ENCODE measurements at places on chromosomes 7 and 10.

DNA sequence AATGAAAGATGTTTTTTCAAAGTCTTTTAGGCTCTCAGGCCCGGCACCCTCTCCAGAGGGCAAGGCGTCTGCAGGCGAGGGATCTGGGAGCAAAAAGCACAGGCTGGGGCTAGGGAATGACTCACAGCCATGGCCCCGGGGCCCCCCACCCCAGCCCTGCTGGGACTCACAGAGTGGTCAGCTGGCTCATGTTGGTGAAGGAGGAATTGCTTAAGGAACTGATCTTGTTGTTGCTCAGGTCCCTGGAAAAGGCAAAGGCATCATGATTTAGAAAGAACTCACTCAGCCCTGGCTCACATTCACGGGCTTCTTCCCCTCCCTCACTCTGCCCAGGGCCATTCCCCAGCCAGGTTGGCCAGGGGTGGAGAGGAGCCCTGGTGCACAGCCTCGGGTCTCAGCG, 151.5 kb downstream of the SLIT1 start:
- DNase-seq = no peak

DNA sequence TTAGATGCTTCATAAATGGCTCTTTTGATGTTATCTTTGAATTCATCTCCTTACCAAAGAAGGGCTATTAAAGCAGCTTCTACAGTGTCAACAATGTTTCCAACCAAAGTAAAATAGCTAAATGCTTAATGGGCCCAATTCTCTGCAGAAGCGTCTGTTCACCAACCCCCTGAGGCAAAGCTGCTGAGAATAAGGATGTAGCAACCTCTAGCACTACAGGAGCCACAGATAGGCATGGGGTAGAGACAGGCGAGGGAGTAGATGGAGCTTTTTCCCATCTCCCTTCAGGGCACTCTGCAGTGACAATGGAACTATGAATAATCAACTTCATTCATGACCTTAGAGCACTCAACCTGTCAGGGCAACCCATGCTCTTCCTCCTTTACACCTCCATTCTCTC, 134.1 kb downstream of the FZD1 start:
- DNase-seq = no peak

GRCh38 chr7:33369888-33370287, 240.5 kb downstream of the BBS9 start:
- no peak for DNase-seq

DNA sequence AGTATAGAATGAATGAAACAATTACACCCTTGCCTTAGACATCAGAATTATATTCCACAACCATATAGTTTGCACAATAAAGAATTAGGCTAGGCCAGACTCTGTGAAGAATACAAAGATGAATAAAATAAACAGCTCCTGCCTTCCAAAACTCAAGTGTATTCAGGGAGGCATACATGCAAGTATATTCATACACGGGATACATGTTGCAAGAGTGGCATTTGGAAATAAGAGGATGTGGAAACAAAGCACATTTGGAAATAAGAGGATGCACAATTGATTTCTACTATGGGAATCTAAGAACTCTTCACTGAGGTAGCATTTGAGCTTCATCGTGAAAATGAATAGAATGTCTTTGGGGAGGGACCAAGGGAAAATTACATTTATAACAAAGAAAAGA, 27.0 kb upstream of the TMEM26 start:
- no peak for DNase-seq

- no peak for DNase-seq
Measured at GRCh38 chr10:72455889-72456595, 101.3 kb upstream of the DNAJB12 start.

GRCh38 chr10:102230861-102231356, 4.8 kb downstream of the ELOVL3 start:
- no peak for DNase-seq

DNA sequence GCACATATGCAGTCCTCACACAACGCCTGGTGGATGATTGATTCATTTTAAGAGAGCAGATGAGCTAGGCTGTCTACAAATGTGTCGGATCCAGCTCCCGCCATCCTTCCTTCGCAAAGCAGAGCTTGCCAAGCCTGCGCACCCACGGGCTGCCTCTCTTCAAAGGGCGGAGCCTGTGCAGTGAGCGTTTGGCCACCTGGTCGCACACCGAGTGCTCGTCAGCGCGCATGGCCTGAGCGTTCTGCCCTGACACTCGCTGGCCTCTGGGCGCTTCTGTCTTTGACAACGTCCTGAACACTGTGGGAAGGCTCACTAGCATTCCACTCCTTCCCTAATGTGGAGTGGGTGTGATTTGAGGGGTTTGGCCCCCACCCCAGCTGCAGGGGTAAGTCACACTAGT, 47.1 kb upstream of the TMEM72 start:
- no peak for DNase-seq

GRCh38 chr7:20316706-20317105, 14.0 kb upstream of the ITGB8 start:
- DNase-seq = peak; percentile 7

DNA sequence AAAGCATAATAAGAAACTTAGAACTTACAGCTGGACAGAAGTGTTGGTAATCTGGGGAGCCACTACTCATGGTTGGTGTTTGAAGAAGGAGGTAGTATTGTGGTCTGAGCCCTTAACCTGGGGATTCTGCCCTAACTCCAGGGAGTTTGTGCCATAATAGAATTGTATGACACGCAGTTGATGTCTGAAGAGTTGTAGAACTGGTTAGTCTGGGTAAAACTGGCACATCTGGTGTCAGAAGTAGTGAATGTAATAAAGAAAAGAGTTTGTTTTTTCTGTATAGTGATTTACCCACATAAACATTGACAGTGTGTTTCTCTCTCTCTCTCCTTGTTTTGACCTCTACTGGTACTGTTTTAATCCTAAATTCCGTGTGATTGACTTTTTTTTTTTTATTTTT, 448.1 kb upstream of the SEMA3D start:
- no peak for DNase-seq

DNA sequence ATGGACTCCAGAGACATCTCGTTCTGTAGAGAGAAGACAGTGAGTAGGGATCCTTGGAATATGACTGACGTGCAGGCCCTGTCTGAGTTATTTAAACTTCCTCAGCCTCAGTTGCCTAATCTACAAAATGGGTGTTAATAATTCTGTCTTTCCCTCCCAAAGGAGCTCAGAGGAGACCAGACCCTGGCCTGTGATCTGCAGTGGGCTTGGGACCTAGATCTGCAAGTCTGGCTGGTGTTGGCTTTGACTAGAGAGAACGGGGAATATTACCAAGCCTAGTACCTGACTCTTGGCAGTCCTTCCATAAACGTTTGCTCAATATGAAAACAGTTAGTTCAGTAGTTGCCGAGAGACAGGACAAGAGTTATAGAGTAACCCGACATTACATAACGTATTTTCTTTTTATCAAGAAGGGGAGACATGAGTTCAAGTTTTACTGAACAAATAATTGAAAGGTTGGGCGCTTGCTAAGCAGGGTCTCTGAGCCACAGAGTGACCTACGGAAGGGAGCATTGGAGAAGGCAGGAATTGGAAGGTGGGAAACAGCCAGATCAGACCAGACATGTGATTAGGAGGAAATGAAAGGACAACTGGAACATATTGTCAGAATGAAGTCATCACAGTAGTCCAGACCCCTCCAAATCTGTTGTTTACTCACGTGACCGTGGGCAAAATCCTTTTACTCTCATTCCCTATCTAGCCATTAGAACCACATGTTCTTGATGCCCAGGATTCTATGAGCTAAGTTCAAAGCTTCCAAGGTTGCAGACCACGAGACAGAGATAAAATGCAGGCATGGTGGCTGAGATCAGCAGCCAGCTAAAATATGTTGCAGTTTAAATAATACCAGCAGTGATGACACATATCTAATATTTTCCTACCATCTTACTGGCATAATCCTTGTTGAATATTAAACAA, 10.9 kb upstream of the CYP3A4 start:
- DNase-seq = no peak

DNA sequence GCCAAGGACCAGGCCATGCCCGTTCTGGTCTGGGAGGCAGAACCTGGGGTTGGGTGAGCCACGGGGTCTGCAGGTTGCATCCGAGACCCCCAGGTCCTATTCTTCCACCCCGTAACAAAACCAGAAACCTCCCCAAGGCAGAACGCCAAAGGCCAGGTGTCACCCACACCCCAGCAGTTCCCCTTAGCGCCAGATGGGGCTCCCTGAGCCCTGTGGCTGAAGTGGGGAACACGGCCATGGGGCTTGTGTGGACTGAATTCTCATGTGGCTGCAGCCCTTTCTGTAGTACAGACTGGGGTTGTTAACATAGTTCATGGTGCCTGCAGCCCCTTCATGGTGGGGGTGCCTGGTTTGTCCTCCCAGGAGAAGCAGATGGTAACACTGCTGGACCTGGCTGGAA, 10.2 kb downstream of the BRI3 start:
- DNase-seq = no peak

DNA sequence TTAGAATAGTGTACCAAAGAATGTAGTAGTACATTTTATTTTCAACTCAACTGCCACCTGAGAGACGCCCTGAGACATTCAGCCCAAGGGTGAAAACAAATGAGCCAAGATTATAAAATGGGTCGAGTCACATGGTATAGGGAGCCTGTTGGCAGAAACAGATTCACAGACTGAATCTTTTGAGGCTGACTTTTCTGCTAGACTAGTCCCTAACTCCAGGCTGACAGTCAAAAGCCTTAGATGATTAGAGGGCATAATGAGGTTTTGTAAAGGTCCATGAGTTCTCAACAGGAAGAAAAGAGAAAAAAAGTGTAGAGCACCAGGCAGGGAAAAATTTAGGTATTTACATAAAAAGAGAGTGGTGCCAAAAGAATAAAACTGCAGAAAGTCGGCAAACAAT, 128.0 kb downstream of the NXPH1 start:
- no peak for DNase-seq

DNA sequence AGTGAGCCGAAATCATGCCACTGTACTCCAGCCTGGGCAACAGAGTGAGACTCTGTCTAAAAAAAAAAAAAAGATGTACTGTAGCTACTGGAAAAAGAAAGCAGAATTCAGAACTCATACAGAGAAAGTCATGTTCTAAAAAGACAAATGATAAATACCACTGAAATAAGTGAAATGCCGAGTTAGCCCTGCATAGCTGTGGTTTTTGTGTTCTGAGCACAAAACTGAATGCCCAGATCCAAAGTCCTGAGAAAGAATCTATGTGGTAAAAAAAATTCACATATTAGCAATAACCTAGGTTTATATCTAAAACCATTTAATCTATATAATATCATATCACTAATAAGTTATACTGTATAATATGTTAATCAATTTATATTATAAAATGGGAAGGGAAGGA, 29.3 kb upstream of the HECW1 start:
- DNase-seq = no peak

- no peak for DNase-seq
Measured at GRCh38 chr10:44935201-44935965, 24.2 kb upstream of the RASSF4 start.

- no peak for DNase-seq
Measured at GRCh38 chr10:126570621-126571602, 99.6 kb downstream of the C10orf90 start.

DNA sequence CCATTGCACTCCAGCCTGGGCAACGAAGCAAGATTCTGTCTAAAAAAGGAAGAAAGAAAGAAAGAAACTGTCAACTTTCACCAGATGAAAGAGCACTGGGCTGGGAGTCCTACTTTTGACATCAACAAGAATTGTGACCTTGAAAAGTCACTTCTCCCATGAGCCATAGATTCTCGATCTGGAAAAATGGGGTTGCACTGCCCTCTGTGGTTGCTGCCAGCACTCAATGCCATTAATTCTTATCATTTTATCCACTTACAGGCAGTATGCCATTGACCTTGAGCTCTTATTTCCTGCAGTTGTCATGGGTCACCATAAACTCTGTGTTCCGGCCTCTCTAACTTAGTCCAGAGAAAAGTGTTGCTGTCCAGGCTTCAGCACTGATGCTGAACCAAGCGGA, 137.2 kb downstream of the NOC3L start:
- DNase-seq = no peak

DNA sequence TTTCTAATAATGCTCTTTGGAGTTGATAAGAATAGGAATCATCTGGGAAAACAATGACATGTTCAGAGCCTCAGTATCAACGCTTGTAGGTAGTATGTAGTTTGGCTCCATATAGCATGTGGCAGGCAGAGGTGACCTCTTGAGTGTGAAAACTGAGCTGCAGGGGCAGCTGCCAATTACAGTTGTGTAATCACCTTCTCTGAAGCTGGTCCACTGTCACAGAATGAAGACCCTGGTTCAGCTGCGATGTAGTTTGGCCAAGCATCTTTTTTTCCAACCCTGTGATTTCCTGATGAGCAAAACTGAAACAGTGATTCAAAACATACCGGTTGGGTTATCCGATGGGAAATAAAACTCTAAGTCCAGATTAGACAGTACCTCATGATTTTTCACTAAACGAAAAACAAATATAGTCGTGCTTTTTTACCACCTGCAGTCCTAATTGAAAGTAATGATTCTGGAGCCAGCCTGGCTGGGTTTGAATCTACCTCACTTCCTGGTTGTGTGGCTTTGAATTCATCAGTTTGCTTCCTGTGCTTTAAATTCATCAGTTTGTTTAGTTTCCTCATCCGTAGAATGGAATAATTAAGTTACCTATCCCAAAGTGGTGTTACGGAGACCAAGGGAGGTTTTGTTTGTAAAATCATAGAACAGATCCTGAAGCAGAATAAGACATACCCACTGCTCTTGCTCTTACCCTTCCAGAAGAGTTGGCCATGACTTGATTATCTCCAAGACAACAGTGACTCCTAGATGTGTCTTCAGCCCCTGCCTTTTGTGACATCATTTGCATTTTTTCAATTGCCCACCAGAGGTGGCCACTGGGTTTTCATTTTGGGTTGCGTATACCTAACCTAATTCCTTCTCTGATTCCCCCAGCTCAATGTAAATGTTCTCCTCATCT, 87.4 kb downstream of the CELF2 start:
- no peak for DNase-seq

DNA sequence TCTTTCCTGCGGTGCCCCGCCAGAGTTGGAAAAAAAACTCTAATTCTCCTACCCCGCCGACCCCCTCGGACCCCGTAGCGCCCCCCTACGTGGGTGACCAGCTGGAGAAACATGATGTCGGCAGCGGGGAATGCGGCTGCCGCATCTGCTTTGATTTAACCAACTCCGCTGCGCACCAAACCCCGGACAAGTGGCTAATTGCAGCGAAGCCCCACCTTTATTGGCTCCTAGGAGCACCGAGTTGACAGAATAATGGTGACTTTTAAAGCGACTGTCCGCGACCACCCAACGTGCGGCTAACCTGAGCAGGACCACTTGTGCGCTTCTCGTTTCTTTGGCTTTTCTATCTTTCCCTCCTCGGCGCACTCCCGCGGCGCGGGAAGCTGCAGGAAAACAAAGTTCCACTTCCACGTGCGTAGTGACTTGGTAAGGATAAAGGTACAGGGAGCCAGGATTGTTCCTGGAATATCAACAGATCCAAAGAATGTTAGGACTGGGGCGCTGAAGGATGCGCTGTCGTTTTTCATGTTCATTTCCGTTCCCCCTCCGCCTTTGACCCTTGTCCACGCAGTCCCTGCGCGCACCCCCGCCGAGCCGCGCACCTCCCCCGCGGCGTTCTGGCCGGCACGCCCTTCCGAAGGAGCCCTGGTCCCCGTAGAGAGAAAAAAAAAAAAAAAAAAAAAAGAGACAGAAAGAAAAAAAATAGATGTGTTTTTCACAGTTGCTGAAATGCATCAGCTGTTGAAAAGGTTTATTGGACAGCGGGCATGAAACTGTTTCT, 1.4 kb downstream of the WNT16 start:
- DNase-seq = no peak

Data from SK-N-DZ (cell line).